ENCODE measurements at places on chromosomes 5 and 9. TPM values are rescaled to one million over a fixed set of nuclear protein-coding genes. Genes with fewer than 3 reads are reported as not detected.

BAAT gene
- total RNA-seq, result not detected

SAXO1 gene
- total RNA-seq, result 0.17 TPM

SPINK6 gene
- total RNA-seq, result not detected

PIGO gene
- 9.6 TPM for total RNA-seq

CYFIP2 gene
- 12.6 TPM for total RNA-seq

BNC2 gene
- 122 TPM for total RNA-seq

TAF11L7 gene
- not detected for total RNA-seq

ENG gene
- total RNA-seq, result 36.5 TPM

TNC gene
- 216 TPM for total RNA-seq

FCN2 gene
- total RNA-seq, result not detected

DNA sequence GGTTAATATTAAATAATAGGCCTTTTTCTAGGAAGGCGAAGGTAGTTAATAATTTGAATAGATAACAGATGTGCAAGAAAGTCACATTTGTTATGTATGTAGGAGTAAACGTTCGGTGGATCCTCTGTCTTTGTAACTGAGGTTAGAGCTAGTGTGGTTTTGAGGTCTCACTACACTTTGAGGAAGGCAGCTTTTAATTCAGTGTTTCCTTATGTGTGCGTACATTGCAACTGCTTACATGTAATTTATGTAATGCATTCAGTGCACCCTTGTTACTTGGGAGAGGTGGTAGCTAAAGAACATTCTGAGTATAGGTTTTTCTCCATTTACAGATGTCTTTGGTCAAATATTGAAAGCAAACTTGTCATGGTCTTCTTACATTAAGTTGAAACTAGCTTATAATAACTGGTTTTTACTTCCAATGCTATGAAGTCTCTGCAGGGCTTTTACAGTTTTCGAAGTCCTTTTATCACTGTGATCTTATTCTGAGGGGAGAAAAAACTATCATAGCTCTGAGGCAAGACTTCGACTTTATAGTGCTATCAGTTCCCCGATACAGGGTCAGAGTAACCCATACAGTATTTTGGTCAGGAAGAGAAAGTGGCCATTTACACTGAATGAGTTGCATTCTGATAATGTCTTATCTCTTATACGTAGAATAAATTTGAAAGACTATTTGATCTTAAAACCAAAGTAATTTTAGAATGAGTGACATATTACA lies 45.7 kb downstream of the TGFBR1 start:
- peaks cover 33% of the 10 kb centered on the region for H3K36me3 ChIP-seq
- no peaks in the 10 kb centered on the region for H3K4me1 ChIP-seq
- H3K27ac ChIP-seq, result no peak overlapping the region
- no peak overlapping the region for H3K4me3 ChIP-seq

DNA sequence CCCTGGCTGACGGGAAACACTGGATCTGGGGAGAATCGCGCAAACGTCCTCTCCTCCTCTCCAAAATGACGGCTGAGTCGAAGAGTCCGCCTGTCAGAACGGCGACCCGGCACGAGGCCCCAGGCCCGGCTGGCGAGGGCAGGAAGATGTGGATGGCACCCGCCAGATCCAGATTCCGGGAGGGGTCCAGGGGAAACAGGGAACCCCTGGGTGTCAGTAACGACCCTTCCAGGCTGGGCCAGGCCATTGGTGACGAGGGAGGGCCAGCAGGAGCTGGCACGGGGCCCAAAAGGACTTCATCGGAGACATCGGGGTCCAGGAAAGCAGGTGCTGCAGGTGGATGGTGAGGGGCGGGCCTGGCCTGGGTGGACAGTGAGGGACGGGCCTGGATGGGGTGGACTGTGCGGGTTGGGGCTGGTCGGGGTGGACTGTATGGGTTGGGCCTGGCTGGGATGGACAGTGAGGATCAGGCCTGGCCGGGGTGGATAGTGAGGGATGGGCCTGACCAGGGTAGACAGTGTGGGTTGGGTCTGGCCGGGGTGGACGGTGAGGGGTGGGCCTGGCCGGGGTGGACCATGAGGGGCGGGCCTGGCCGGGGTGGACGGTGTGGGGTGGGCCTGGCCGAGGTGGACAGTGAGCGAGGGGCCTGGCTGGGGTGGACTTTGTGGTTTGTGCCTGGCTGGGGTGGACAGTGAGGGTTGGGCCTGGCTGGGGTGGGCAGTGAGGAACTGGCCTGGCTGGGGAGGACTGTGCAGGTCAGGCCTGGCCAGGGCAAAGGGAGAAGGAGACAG lies 14.0 kb downstream of the SLC6A3 start:
- no peak overlapping the region for H3K27ac ChIP-seq
- no peaks in the 10 kb centered on the region for H3K36me3 ChIP-seq
- no peak for DNase-seq
- peaks cover 4% of the 10 kb centered on the region for H3K27me3 ChIP-seq

DNA sequence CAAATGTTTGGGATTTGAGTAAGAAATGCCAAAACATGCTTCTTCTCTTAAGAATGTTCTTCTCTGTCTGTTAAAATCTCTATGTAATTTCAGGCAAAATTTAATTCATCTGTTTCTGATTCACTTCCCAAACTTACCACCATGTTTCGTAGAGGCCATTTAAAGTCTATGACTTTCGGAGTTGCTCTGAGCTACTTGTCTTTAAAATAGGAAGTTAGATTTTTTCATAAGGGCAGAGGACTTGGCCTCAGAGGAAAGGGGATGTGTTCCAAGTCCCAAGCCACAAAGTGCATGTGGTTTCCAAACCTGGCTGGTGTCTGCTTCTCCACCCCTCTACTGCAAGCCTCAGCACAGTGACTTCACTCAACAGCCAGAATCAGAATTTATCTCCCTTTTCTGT lies 111.3 kb upstream of the ADRA1B start:
- H3K27me3 ChIP-seq, result no peaks in the 10 kb centered on the region
- peak; percentile 50 for DNase-seq
- no peaks in the 10 kb centered on the region for H3K4me1 ChIP-seq
- H3K4me3 ChIP-seq, result no peak overlapping the region
- H3K27ac ChIP-seq, result no peak overlapping the region

DNA sequence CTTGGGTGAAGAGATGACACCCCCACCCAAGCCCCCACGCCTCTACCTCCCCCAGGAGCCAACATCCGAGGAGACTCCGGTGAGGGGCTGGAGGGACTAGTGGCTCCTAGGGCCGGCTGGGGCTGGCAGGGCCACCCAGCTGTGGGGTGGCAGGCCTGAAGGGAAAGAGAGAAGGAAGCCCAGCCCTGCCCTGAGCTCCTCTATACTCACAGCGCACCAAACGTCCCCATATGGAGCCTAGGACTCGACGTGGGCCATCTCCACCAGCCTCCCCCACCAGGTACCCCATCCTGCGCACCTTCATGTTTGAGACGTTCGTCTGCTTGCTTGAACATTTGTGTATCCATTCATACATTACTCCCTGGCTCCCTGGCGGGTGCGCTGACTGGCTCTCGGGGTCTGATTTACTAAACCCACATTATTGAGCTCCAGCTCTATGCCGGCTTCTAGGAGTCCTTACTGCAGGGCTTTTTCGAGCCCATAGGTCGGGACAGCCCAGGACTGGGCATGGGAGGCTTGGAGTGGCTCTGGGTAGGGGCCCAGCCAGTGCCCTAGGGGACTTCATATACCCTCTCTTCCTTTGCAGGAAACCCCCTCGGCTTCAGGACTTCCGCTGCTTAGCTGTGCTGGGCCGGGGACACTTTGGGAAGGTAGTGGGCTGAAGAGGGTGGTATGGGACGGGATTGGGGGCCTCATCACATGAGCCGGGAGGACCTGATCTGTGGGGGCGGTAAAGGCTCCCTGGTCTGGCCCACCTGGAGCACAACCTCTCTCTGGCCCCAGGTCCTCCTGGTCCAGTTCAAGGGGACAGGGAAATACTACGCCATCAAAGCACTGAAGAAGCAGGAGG lies 9.1 kb downstream of the ZDHHC12 start:
- no peak overlapping the region for H3K4me3 ChIP-seq
- no peak for DNase-seq
- no peaks in the 10 kb centered on the region for H3K4me1 ChIP-seq
- H3K36me3 ChIP-seq, result peaks cover 13% of the 10 kb centered on the region
- no peaks in the 10 kb centered on the region for H3K27me3 ChIP-seq

GRCh38 chr9:20048985-20049384 lies 260.1 kb upstream of the SLC24A2 start:
- H3K4me1 ChIP-seq, result no peaks in the 10 kb centered on the region
- no peak overlapping the region for H3K27ac ChIP-seq
- DNase-seq, result no peak
- H3K27me3 ChIP-seq, result no peaks in the 10 kb centered on the region
- H3K36me3 ChIP-seq, result no peaks in the 10 kb centered on the region

DNA sequence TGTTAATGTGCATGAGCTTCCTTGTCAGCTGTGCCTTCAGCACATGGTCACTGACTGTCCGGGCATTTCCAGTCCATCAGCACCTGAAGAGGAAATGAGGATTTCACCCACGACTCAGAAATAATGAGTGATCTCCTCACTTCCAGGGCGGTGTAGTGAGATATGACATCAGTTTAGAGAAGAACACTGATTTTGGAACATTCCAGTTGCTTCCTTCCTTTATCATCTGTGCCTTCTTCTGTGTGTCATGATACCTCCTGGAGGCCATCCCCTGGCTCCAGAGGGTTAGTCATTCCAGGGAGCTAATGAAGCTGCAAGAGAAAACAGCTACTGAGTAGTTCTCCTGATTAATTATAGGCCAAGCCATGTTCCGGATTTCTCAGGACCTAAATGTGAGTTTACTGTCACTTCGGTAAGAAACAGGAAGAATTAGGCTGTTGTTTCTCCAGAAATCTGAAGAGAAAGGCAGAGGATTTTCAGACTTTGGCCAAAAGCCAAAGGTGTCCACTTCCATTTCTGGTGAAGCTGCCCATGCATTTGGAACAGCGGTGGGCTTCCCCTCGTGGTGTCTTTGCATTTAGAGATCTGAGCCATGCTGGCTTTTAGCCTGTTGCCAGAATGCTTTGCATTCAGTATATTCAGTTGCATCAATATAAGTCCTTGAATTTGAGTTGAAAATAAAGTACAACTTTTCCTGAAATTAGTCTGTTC lies 161.3 kb upstream of the OTULINL start:
- peaks cover 22% of the 10 kb centered on the region for H3K4me1 ChIP-seq
- no peaks in the 10 kb centered on the region for H3K27me3 ChIP-seq
- H3K27ac ChIP-seq, result no peak overlapping the region
- H3K4me3 ChIP-seq, result no peak overlapping the region
- no peak for DNase-seq

GRCh38 chr5:10441992-10442435 lies 335 bp downstream of the ROPN1L start:
- H3K27ac ChIP-seq, result peak overlapping the region; percentile 83
- no peak for DNase-seq
- no peaks in the 10 kb centered on the region for H3K27me3 ChIP-seq
- no peaks in the 10 kb centered on the region for H3K36me3 ChIP-seq

DNA sequence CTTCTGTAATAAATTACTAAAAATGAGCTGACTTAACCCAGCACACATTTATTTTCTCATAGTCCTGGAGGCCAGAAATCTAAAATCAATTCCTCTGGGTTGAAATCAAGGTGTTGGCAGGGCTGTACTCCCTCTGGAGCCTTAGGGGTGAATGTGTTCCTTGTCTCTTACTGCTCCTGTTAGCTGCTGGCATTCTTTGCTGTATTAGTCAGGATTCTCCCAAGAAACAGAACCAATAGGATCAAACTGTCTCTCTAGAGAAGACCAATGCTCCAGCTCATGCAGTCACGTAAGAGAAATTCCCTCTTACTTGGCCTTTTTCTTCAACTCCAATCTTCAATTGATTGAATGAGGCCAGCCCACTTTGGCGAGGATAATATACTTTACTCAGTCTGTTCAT lies 15.3 kb upstream of the CD180 start:
- H3K4me1 ChIP-seq, result peaks cover 19% of the 10 kb centered on the region
- no peak for DNase-seq
- H3K27me3 ChIP-seq, result no peaks in the 10 kb centered on the region
- H3K36me3 ChIP-seq, result no peaks in the 10 kb centered on the region

GRCh38 chr5:84425365-84425881 lies 40.7 kb upstream of the EDIL3 start:
- no peak for DNase-seq
- H3K36me3 ChIP-seq, result no peaks in the 10 kb centered on the region
- H3K27me3 ChIP-seq, result no peaks in the 10 kb centered on the region

GRCh38 chr5:56050551-56051255 lies 55.9 kb upstream of the IL6ST start:
- H3K27ac ChIP-seq, result no peak overlapping the region
- no peak overlapping the region for H3K4me3 ChIP-seq
- no peaks in the 10 kb centered on the region for H3K36me3 ChIP-seq
- no peaks in the 10 kb centered on the region for H3K27me3 ChIP-seq
- DNase-seq, result no peak
- H3K4me1 ChIP-seq, result peaks cover 13% of the 10 kb centered on the region

DNA sequence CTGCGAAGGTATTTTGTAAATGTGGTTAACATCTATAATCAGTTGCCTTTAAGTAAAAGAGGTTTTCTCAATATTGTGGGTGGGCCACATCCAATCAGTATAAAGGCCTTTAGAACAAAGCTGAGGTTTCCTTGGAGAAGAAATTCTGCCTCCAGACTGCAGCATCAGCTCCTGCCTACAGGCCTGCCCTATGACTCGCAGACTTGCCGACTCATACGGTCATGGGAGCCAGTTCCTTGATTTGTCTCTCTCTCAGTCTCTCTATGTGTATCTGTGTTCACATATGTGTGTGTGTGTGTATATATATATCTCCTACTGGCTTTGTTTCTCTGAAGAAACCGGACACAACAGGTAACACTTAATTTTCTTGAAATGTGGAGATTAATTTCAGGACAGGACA lies 45.3 kb downstream of the SLC36A1 start:
- no peaks in the 10 kb centered on the region for H3K27me3 ChIP-seq
- DNase-seq, result no peak
- no peaks in the 10 kb centered on the region for H3K4me1 ChIP-seq

GRCh38 chr5:91306497-91306896 lies 76.6 kb downstream of the ARRDC3 start:
- H3K4me1 ChIP-seq, result peaks cover 24% of the 10 kb centered on the region
- H3K4me3 ChIP-seq, result no peak overlapping the region
- no peak overlapping the region for H3K27ac ChIP-seq
- no peaks in the 10 kb centered on the region for H3K36me3 ChIP-seq
- H3K27me3 ChIP-seq, result no peaks in the 10 kb centered on the region
- no peak for DNase-seq

DNA sequence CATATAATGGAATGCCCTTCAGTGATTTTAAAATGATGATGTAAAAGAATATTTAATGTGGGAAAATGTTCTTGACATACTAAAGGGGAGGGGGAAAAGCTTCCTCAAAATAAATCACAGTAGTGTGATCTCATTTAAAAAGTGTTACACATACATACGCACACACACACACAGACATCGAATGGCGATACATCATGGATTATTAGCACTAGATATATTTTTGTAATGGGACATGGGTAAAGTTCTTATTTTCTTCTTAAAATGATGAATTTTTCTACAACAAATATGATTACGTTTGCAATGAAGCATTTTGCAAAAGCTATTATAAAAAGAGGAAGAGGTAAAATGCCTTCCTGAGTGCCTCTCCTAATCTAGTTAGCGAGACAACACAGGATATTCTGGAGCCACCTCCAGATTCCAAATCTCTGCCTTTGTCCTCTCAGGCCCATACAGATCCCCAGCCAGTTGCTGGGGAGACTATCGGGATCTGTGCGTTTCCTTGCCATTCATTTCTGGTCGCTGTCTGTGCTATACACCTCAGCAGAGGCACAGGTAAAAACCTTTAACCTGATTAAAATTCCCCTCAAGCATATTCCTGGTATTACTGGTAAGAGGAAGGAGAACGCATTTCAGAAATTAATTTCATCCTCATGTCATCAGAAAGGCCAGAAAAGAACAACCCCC lies 69.6 kb downstream of the SLC28A3 start:
- no peak overlapping the region for H3K27ac ChIP-seq
- H3K4me1 ChIP-seq, result peaks cover 9% of the 10 kb centered on the region
- peak overlapping the region; percentile 45 for H3K4me3 ChIP-seq
- DNase-seq, result no peak
- H3K36me3 ChIP-seq, result no peaks in the 10 kb centered on the region
- H3K27me3 ChIP-seq, result peaks cover 5% of the 10 kb centered on the region

Measured in esophagus muscularis mucosa (tissue), 4 donors.